ENCODE measurements at places on chromosomes 11 and 22. TPM values are rescaled to one million over a fixed set of nuclear protein-coding genes. Genes with fewer than 3 reads are reported as not detected.

SPI1 gene
- 4.9 TPM for total RNA-seq

APOBEC3B gene
- total RNA-seq = 1.2 TPM

PDGFD gene
- total RNA-seq = 0.10 TPM

MYH9 gene
- 1,038 TPM for total RNA-seq

DNA sequence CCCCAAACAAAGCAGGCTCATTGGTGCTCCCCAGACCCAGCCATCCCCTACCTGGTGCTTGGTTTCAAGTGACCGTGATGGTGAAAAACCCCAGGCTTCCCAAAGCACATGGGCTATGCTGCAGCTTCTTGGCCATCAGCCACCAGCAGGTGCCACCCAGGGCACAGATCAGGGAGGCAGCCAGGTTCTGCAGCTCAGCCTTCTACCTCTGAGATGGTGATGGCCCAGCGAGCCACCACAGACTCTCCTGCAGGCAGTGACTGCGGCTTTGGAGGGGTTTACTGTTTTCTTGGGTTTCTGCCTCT lies 70.0 kb upstream of the ALX4 start:
- peaks cover 37% of the 10 kb centered on the region for H3K27me3 ChIP-seq
- H3K4me3 ChIP-seq = no peak overlapping the region
- H3K4me1 ChIP-seq = no peaks in the 10 kb centered on the region
- DNase-seq = no peak
- H3K27ac ChIP-seq = no peak overlapping the region

DNA sequence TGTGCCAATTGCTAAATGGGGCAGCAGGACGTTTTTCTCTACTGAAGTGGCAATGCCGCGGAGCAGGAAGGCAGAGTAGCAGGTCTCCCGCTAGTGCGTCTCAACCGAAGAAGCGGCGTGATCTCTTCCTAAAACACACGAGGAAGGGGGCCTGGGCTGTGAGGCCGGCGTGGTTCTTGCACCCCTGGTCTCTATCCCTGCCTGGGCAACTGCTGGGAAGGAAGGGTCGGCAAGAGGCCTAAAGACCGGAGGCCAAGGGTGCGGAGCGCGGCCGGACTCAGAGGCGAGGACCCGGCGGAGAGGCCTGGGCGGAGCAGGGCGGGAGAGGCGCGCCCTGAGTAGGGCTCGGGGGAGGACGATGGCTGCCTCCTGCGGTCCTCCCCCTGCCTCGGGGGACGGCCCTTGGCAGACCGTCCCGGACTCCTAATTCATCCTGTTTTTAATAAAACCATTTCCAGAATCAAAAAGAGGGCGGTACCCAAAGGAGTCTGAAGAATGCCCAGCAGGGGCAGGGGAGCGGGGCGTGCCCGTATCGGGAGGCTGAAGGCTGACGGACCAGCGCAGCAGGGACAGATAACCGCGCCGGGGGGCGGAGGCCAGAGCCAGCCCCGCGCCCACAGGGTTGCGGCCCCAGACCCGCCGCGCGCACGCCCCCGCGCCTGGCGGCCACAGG lies 572 bp upstream of the APLP2 start:
- H3K27ac ChIP-seq = peak overlapping the region; percentile 93
- H3K4me1 ChIP-seq = peaks cover 31% of the 10 kb centered on the region
- DNase-seq = peak; percentile 29
- peaks cover 13% of the 10 kb centered on the region for H3K27me3 ChIP-seq
- H3K4me3 ChIP-seq = peak overlapping the region; percentile 99

- no peak for DNase-seq
- H3K4me1 ChIP-seq = peaks cover 18% of the 10 kb centered on the region
- no peaks in the 10 kb centered on the region for H3K27me3 ChIP-seq
- H3K27ac ChIP-seq = peak overlapping the region; percentile 49
- no peaks in the 10 kb centered on the region for H3K36me3 ChIP-seq
- H3K4me3 ChIP-seq = no peak overlapping the region
These were observed 40.4 kb upstream of the RAPSN start for GRCh38 chr11:47489395-47489755.

DNA sequence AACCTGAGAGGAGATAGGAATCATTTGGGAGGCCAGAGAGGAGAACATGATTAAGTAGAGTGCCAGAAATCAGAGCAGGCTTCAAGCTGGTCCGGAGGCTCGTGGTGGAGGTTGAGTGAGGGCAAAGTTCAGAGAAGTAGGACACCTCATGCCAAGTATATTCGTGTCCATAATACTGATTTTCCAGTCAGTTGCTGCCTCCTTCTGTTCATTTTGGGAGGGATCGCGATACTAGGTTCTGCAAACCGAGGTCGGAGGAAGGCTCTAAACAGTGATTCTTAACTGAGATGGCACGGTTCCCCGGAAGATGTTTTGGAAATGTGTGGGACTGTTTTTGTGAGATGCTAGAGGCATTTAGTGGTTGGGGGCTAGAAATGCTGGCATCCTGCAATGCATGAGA lies 13.6 kb upstream of the CD3E start:
- no peaks in the 10 kb centered on the region for H3K36me3 ChIP-seq
- peaks cover 18% of the 10 kb centered on the region for H3K4me1 ChIP-seq
- peak; percentile 24 for DNase-seq
- no peak overlapping the region for H3K27ac ChIP-seq
- no peaks in the 10 kb centered on the region for H3K27me3 ChIP-seq

GRCh38 chr11:86099874-86100273 lies 31.0 kb upstream of the PICALM start:
- peaks cover 15% of the 10 kb centered on the region for H3K27me3 ChIP-seq
- H3K36me3 ChIP-seq = peaks cover 6% of the 10 kb centered on the region
- no peaks in the 10 kb centered on the region for H3K4me1 ChIP-seq

GRCh38 chr22:20437613-20438426 lies at the start of gene SCARF2:
SCARF2 (minus strand) TSS chr22:20437825; CDS start chr22:20437754, 71 bp downstream.
- DNase-seq = no peak
- H3K4me3 ChIP-seq = peak within 1 kb of the TSS; percentile 85
- peaks cover 6% of the 10 kb centered on the region for H3K36me3 ChIP-seq
- peaks cover 33% of the 10 kb centered on the region for H3K27me3 ChIP-seq

- DNase-seq = no peak
- no peaks in the 10 kb centered on the region for H3K36me3 ChIP-seq
- no peaks in the 10 kb centered on the region for H3K27me3 ChIP-seq
- H3K27ac ChIP-seq = no peak overlapping the region
These were observed 728.2 kb upstream of the ANO5 start for GRCh38 chr11:21464601-21465193.

Measured in T-helper 17 cell (primary cell).